T-cell (primary cell): ENCODE measurements at places on chromosomes 12 and 14. TPM values are rescaled to one million over a fixed set of nuclear protein-coding genes. Genes with fewer than 3 reads are reported as not detected.

IQSEC3 gene
- total RNA-seq = 7.3 TPM

DNA sequence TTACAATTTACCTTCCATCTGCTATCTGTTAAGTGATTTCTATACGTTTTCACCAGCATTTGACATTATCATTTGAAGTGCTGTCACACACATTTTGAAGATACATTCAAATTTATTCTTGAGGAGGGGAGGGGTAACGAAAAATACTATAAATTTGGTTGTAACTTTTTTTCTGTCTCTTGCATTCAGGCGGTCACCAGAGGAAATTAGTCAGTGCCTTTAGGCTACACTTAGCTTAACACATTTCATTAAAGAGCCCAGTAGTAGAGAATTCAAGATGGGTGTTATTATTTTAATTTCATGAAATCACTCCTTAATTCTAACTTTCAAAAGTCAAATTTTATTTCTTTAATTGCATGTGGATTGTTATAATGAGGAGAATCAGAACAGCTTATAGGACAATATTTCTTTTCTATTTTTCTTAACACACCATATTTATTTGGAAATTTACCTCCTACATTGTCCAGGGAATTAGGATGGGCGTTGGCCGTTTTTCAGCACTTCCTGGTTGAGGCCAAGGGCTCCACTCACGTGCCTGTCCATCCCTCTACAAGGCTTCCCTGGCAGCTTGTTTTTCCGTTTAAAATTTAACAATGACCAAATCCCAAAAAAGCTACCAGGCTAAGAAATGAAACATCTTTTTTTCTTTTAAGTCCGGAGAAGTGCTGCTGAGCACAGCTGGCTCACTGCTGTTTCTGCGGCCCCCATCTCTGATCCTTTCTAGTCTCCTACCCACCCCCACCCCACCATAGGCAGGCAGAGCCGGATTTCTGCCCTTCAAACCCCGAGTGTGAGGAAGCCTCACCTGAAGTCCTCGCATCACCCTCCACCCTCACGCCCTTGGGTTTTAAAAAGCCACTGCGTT is 1.1 kb upstream of the FAR2 start:
- DNase-seq = no peak

GRCh38 chr14:79331830-79332229 is 879.5 kb downstream of the DIO2 start:
- DNase-seq = no peak

- no peak for DNase-seq
These were observed 22.3 kb downstream of the ZFC3H1 start for GRCh38 chr12:71641390-71641789.

DNA sequence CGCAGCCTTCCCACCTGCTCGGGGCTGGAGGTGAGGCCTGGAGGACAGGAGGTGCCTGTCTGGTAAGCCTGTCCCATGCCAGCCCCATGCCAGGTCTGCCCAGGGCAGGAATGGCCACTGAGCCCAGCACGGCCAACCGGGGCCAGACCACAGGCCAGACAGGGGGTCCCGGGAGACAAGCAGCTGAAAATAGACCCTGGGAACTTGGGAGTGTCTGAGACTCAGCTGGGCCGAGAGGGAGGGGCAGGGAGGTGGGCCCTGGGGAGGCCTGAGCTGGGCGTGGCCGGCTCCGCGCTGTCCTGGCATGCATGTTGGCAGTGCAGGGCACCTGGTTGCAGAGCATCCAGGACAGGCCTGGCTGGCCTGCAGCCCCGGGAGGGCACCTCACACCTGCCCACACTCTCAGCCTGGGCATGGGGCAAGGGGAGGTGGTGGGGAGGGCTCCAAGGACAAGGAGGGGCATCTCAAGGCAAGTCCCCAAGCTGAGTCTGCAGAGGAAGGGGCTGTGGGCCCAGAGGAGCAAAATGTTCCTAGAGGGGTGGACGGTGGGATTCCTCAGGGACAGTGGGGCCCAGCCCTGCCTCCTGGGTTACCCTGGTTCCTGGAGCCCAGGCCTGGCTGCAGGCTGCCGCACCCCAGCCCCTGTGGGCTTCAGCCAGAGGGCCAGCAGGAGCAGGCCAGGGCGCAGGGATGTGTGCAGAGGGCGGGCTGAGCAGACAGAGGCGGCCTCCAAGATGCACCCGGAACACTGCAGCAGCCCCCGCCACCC is 3.2 kb upstream of the CRIP1 start:
- no peak for DNase-seq
